ENCODE measurements at places on chromosomes 7 and 10. TPM values are rescaled to one million over a fixed set of nuclear protein-coding genes. Genes with fewer than 3 reads are reported as not detected.

DNA sequence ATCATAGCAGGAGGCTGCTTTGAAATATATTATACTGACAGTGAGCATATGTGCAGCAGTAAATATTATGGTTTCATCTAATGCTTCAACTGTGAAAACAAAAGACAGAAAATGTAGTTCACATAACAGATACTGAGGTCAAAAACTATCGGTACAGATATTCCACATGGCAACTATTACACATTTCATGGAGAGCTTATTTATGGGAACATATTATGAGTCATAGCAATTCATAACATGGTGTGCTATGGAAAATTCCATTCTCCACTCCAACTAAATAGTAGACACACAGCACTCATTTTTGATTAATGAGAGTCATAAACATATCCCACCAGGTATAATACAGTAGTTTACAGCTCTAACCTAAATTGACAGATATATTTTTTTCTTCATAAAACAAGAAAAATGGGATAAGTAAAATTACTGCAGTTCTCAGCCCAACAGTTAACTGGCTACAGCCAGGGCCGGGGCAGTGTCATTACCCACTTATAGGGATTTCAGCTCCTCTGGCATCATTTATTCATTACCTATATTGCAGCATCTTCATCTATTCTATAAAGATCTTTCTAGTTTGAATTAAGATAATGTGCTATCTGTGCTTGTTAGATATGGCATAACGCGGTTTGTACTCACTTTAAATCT is 475.6 kb upstream of the KLF6 start:
- no peak overlapping the region for H3K4me3 ChIP-seq
- no peaks in the 10 kb centered on the region for H3K27me3 ChIP-seq
- H3K36me3 ChIP-seq: no peaks in the 10 kb centered on the region
- peak overlapping the region; percentile 84 for H3K27ac ChIP-seq

LRMDA gene
- total RNA-seq: 3.3 TPM

GRCh38 chr7:31500656-31501055 is 13.2 kb upstream of the ITPRID1 start:
- peaks cover 1% of the 10 kb centered on the region for H3K36me3 ChIP-seq
- H3K4me3 ChIP-seq: no peak overlapping the region
- DNase-seq: no peak
- H3K4me1 ChIP-seq: no peaks in the 10 kb centered on the region

GRCh38 chr7:120205101-120205500 is 67.9 kb upstream of the KCND2 start:
- no peaks in the 10 kb centered on the region for H3K36me3 ChIP-seq
- H3K4me3 ChIP-seq: no peak overlapping the region
- peaks cover 1% of the 10 kb centered on the region for H3K27me3 ChIP-seq
- DNase-seq: no peak
- no peaks in the 10 kb centered on the region for H3K4me1 ChIP-seq
- H3K27ac ChIP-seq: no peak overlapping the region

CCL24 gene
- not detected for total RNA-seq

TMEM225B gene
- 2.5 TPM for total RNA-seq

DNA sequence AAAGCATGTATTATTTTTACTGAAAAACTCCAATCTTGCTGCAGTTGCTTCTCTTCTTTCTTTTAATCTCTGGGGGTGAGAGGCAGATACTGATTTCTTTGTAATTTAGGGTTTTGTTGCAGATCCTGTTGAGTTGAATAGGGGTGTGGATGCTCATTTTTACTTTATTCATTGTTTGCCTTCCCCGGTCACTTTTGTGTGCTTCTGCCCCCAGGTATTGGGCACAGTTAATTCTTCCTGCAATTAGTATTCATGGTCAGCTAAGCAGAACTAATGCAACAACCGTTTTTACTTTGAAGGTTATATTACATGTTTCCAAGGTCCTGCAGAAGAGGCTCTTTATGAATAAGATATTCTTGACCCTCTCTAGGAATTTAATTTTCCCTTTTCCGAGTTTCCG is 96.4 kb downstream of the BUB3 start:
- no peak for DNase-seq
- H3K27me3 ChIP-seq: peaks cover 3% of the 10 kb centered on the region
- H3K4me3 ChIP-seq: no peak overlapping the region
- H3K27ac ChIP-seq: no peak overlapping the region
- no peaks in the 10 kb centered on the region for H3K36me3 ChIP-seq
- no peaks in the 10 kb centered on the region for H3K4me1 ChIP-seq

- no peak overlapping the region for H3K27ac ChIP-seq
- H3K4me3 ChIP-seq: no peak overlapping the region
- H3K4me1 ChIP-seq: peaks cover 2% of the 10 kb centered on the region
- DNase-seq: no peak
These were observed 15.8 kb downstream of the MET start for GRCh38 chr7:116687801-116688201.

GRCh38 chr7:158061026-158061630 is 526.5 kb downstream of the PTPRN2 start:
- H3K27ac ChIP-seq: no peak overlapping the region
- DNase-seq: no peak

GIMAP2 gene
- total RNA-seq: not detected

COL13A1 gene
- 14.1 TPM for total RNA-seq

DNA sequence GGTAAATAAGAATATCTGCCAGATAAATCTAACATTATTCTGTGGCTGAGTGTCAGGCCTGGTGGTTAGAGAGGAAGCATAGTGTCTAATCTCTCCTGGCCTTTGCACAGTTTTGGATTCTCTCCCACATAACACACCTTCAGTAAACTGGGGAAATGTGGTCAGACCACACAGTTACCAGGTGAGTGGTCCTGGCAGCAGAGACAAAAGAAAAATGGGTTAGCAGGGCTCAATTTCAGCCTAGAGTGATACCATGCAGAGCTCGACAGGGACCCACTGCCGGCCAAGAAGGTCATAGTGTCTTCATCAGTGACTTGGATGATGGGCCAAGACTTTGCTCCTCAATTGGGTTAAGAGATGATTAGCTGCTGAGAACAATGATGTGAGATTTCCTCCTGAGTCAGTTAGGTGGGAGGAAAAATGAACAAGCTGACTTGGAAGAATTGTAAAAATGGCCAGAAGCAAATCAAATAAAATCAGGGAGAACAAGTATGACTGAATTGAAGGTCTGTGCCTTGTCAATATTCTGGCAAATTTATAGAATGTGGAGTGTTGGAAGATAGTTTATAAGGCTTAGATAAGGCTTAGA is 69.2 kb upstream of the EFCAB10 start:
- H3K27me3 ChIP-seq: no peaks in the 10 kb centered on the region
- peaks cover 21% of the 10 kb centered on the region for H3K4me1 ChIP-seq
- no peak for DNase-seq
- no peak overlapping the region for H3K4me3 ChIP-seq
- no peaks in the 10 kb centered on the region for H3K36me3 ChIP-seq

DNA sequence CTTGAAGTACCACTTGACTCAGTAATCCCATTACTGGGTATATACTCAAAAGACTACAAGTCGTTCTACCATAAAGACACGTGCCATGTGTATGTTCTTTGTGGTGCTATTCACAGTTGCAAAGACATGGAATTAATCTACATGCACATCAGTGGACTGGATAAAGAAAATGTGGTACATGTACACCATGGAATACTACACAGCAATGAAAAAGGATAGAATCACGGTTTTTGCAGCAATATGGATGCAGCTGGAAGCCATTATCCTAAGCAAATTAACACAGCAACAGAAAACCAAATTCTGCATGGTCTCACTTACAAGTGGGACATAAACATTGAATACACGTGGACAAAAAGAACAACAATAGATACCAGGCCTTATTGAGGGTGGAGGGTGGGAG is 583.4 kb upstream of the CELF2 start:
- H3K4me3 ChIP-seq: no peak overlapping the region
- H3K4me1 ChIP-seq: peaks cover 13% of the 10 kb centered on the region
- H3K36me3 ChIP-seq: no peaks in the 10 kb centered on the region
- no peak for DNase-seq

DNA sequence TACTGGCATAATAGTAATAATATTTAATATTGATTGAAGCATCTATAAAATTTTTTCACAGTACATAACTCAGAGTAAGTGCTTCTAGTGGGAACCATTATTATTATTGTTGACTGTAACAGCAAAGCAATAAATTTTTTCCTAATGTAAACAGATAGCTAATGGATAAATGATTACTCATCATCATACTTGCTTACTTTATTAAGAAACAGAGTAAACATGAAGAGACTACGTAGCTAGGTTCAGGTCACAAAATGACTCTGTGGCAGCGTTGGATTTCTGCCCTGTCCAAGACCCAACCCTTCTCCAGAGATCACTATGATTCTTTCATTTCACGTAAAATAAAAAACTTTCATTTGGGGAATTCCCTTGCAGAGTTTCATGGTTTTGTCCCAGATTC is 8.3 kb upstream of the ABCB5 start:
- no peak overlapping the region for H3K4me3 ChIP-seq
- H3K4me1 ChIP-seq: peaks cover 5% of the 10 kb centered on the region
- no peaks in the 10 kb centered on the region for H3K36me3 ChIP-seq

UPF2 gene
- 26.8 TPM for total RNA-seq

- no peaks in the 10 kb centered on the region for H3K36me3 ChIP-seq
- H3K4me3 ChIP-seq: no peak overlapping the region
- H3K4me1 ChIP-seq: no peaks in the 10 kb centered on the region
- DNase-seq: no peak
- H3K27ac ChIP-seq: no peak overlapping the region
These were observed 65.9 kb downstream of the ALOX5 start for GRCh38 chr10:45439873-45440272.

DNA sequence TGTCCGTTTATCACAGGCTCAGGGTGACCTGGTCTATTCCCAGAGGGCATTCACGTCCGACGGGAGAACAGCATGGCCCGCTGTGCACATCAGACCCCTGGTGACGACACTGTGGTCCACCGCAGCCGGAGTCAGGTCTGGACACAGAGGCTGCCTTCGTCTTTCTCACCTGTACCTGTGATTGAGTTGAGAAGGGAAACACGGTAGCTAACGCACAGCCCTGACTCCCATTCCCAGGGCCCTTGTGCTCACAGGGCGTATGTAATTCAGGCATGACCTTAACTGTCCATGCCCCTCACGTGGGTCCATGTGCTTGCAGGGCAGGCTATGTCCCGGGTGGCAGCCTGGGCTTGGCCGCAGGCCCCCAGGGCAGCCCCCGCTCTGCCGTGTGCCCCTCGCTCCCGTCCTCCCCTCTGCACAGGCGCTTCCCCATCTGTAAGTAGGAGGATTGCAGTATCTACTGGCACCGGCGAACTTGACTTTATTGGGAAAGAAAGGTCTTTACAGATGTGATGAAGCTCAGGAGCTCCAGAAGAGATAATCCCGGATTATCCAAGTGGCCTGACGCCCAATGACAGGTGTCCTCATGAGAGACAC is 221.3 kb upstream of the TCERG1L start:
- no peaks in the 10 kb centered on the region for H3K36me3 ChIP-seq
- DNase-seq: no peak
- no peak overlapping the region for H3K27ac ChIP-seq
- H3K4me1 ChIP-seq: no peaks in the 10 kb centered on the region

DNA sequence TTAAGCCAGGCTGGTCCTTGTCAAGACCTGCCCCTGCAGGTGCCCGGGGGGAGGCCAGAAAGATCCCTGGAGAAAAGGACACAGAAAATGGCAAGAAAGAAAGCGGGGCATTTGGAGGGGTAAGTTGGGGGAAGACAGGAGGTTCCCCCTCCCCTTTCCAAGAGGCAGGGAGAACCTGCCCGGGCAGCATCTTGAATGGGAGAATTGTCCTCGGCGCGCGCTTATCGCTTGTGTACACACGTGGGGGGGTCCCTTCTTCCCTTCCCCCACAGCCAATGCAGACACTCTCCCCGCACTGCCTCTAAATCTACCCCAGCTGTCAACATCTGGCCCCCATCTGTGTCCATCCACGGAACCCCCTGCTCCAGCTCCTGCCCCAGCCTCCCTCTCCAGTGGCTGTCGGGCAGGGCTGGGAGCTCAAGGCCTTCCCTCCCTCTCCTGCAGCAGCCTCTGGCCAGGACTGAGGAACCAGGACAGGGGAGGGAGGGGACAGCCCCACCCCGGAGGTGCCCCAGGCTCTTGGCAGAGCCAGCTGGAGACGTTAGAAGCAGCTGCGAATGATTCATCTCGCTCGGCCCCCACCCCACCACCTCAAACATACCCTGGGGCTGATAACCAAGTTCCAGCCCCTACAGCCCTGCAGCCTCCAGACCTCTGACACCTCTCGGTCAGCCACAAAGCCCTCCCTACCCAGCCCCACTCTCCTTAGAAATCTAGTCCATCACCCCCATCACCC is 25.3 kb downstream of the EPHB4 start:
- peak overlapping the region; percentile 10 for H3K4me3 ChIP-seq
- H3K27ac ChIP-seq: peak overlapping the region; percentile 84
- H3K36me3 ChIP-seq: peaks cover 19% of the 10 kb centered on the region
- peaks cover 29% of the 10 kb centered on the region for H3K4me1 ChIP-seq

DNA sequence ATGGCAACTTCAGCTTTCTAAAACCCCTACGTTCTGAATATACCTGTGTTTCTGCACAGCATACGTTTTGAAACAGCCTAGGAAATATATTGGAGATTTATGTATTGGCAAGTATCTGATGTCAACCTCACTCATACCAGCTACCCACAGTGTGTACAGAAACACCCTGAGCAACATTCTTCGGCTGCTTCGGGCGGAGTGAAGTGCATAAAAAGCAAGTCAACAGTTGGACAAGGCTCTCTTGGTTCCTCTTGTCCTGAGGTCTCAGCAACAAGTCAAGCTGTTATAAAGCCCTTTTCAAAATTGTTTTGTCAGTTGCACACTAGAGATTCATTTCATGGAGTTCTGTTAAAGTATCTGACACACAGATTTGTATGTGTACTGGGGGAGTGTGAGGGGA is 40.0 kb upstream of the PAPSS2 start:
- H3K36me3 ChIP-seq: no peaks in the 10 kb centered on the region
- no peak overlapping the region for H3K27ac ChIP-seq
- peaks cover 22% of the 10 kb centered on the region for H3K27me3 ChIP-seq
- H3K4me1 ChIP-seq: peaks cover 21% of the 10 kb centered on the region
- no peak for DNase-seq
- H3K4me3 ChIP-seq: no peak overlapping the region

- H3K27ac ChIP-seq: no peak overlapping the region
- peaks cover 13% of the 10 kb centered on the region for H3K4me1 ChIP-seq
- no peak overlapping the region for H3K4me3 ChIP-seq
- no peak for DNase-seq
- no peaks in the 10 kb centered on the region for H3K36me3 ChIP-seq
These were observed 321.0 kb upstream of the TPK1 start for GRCh38 chr7:145156834-145157233.

CRYGN gene
- 9.4 TPM for total RNA-seq

DNA sequence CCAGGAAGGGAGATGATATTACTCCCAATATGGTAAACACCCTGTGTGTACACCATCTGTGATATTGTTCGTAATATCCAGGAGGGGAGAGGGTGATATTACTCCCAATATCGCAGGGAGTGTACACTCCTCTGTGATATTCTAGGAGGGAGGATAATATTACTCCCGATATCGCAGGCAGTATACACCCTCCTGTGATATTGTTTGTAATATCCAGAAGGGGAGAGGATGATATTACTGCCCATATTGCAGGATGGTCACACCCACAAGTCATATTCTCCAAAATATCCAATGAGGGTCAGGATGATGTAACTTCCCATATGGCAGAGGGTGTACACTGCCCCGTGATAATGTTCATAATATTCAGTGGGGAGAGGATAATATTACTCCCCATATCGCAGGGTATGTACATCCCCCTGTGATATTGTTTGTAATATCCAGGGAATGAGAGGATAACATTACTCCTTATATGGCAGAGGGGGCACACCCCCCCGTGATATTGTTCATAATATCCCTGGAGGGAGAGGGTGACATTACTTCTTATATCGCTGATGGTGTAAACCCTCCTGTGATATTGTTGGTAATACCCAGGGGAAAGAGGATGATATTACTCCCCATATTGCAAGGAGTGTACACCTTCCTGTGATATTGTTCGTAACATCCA is 17.1 kb downstream of the AZGP1 start:
- peaks cover 84% of the 10 kb centered on the region for H3K27me3 ChIP-seq
- no peak for DNase-seq
- H3K27ac ChIP-seq: no peak overlapping the region
- no peak overlapping the region for H3K4me3 ChIP-seq
- no peaks in the 10 kb centered on the region for H3K4me1 ChIP-seq
